Stimulated activated CD8-positive, alpha-beta memory T cell treated with anti-CD3 and anti-CD28 coated beads, Interleukin-7, amount 100 ng/mL, for 1 hour (primary cell): ENCODE measurements at places on chromosomes 5 and 9.

GRCh38 chr5:68436686-68437520, 221.3 kb downstream of the PIK3R1 start:
- DNase-seq, result no peak

- DNase-seq, result no peak
Measured at GRCh38 chr5:68033961-68034571, 181.5 kb upstream of the PIK3R1 start.

DNA sequence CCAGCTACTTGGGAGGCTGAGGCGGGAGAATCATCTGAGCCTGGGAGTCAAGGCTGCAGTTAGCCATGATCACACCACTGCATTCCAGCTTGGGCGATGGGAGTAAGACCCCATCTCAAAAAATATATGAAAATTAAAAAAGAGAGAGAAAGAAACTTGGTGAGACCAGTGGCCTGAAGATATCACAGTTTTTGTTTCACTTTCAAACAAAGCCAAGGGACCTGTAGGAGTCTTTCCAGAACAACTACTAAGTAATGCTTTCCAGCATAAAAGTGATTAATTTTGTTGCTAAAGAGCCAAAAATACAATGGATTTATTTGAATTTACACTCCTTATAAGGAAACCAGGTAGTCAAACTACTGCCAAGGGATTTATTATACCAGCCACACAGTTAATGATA, 23.5 kb downstream of the GKAP1 start:
- DNase-seq, result no peak

GRCh38 chr9:34430843-34431437, 27.4 kb downstream of the FAM219A start:
- no peak for DNase-seq

- no peak for DNase-seq
Measured at GRCh38 chr5:62969409-62970120, 390.9 kb downstream of the LRRC70 start.
